ENCODE measurements at places on chromosomes 3 and 15. TPM values are rescaled to one million over a fixed set of nuclear protein-coding genes. Genes with fewer than 3 reads are reported as not detected.
A peak's percentile ranks its signal among the peaks of the same experiment; 100 is the strongest.

CHRFAM7A gene
- not detected for polyA plus RNA-seq

SPATA16 gene
- polyA plus RNA-seq = not detected

SCG5 gene
- polyA plus RNA-seq = 0.76 TPM

- no peaks in the 10 kb centered on the region for H3K27me3 ChIP-seq
- H3K4me3 ChIP-seq = no peak overlapping the region
- H3K36me3 ChIP-seq = no peaks in the 10 kb centered on the region
- DNase-seq = no peak
- H3K4me1 ChIP-seq = no peaks in the 10 kb centered on the region
- no peak overlapping the region for H3K27ac ChIP-seq
Observed at GRCh38 chr3:118199044-118199443, 835.6 kb downstream of the IGSF11 start.

DNA sequence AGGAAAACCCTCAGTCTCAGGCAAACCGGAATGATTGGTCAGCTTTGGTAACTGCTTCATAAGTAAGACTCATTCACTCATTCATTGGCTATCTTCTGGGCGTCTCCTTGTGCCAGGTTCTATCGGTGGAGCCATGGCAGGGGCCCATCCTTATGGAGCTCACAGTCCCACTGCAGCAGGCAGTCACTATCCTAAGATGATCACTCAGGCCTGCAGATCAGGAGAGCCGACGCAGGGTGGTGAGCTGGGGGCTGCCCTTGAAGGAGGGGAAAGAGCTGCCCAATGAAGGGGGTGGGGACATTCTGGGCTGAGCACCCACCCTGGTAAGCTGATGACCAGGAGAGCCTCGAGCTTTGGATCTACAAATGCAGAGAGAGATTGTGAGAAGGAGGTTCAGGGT is 20.5 kb upstream of the FGD5 start:
- no peak overlapping the region for H3K27ac ChIP-seq
- H3K4me1 ChIP-seq = no peaks in the 10 kb centered on the region
- H3K4me3 ChIP-seq = no peak overlapping the region
- H3K36me3 ChIP-seq = no peaks in the 10 kb centered on the region

GRCh38 chr3:31561891-31562290 is 29.2 kb downstream of the STT3B start:
- no peak for DNase-seq
- H3K27me3 ChIP-seq = no peaks in the 10 kb centered on the region
- H3K27ac ChIP-seq = no peak overlapping the region
- peaks cover 82% of the 10 kb centered on the region for H3K4me1 ChIP-seq
- no peaks in the 10 kb centered on the region for H3K36me3 ChIP-seq

- no peaks in the 10 kb centered on the region for H3K36me3 ChIP-seq
- H3K4me1 ChIP-seq = peaks cover 4% of the 10 kb centered on the region
- H3K27me3 ChIP-seq = no peaks in the 10 kb centered on the region
- no peak overlapping the region for H3K4me3 ChIP-seq
Observed at GRCh38 chr15:57307527-57308169, 68.7 kb upstream of the CGNL1 start.

- peaks cover 4% of the 10 kb centered on the region for H3K36me3 ChIP-seq
- no peaks in the 10 kb centered on the region for H3K27me3 ChIP-seq
- H3K27ac ChIP-seq = no peak overlapping the region
- DNase-seq = no peak
- H3K4me3 ChIP-seq = no peak overlapping the region
- H3K4me1 ChIP-seq = no peaks in the 10 kb centered on the region
Observed at GRCh38 chr3:130933801-130934345, 40.0 kb downstream of the ATP2C1 start.

GRCh38 chr3:99842826-99843589 is 25.3 kb downstream of the CMSS1 start:
- no peak overlapping the region for H3K4me3 ChIP-seq
- H3K4me1 ChIP-seq = no peaks in the 10 kb centered on the region
- no peaks in the 10 kb centered on the region for H3K27me3 ChIP-seq
- H3K27ac ChIP-seq = no peak overlapping the region
- no peak for DNase-seq

DNA sequence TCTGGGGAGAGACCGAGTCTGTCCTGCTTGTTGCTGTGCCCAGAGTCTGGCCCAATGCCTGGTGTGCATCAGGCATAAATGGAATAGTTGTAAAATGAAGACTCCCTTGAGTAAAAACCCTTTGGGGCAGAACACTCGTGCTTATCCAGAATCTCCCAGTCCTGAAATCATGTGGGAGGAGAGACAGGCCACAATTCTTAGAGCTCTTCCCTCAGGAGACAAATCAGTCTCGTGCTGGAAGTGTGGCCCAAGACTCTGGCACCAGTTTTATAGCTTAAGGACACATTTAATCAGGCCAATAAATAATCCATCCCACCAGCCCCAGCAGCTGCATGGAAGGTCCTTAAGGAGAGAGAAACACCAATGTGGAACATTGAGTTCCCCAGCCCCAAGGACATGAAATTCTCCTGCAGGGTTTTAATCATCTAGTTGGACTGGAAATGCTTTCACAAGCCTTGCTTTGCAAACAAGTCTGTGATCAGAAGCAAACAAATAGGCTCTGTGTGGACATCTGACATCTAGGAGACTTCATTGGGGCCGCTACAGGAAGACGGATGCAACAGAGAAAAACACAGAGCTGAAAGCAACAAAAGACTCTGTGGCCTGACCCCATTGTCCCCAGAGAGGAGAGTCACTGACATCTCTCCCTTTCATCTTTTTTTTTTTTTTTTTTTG is 70.4 kb downstream of the LSM3 start:
- no peak overlapping the region for H3K27ac ChIP-seq
- H3K27me3 ChIP-seq = no peaks in the 10 kb centered on the region
- no peak overlapping the region for H3K4me3 ChIP-seq
- no peaks in the 10 kb centered on the region for H3K4me1 ChIP-seq
- H3K36me3 ChIP-seq = no peaks in the 10 kb centered on the region

- no peak for DNase-seq
- H3K4me3 ChIP-seq = peak overlapping the region; percentile 11
- H3K4me1 ChIP-seq = peaks cover 8% of the 10 kb centered on the region
- H3K36me3 ChIP-seq = no peaks in the 10 kb centered on the region
- H3K27me3 ChIP-seq = no peaks in the 10 kb centered on the region
Observed at GRCh38 chr15:45704329-45705249, 69.8 kb downstream of the SQOR start.

GRCh38 chr15:71115567-71116351 is 488 bp downstream of the THSD4 start:
- H3K4me3 ChIP-seq = no peak overlapping the region
- no peak overlapping the region for H3K27ac ChIP-seq
- H3K4me1 ChIP-seq = peaks cover 8% of the 10 kb centered on the region
- H3K36me3 ChIP-seq = no peaks in the 10 kb centered on the region
- no peak for DNase-seq

GRCh38 chr3:99699841-99700240 is 61.4 kb downstream of the COL8A1 start:
- no peaks in the 10 kb centered on the region for H3K27me3 ChIP-seq
- H3K36me3 ChIP-seq = no peaks in the 10 kb centered on the region
- H3K27ac ChIP-seq = no peak overlapping the region
- H3K4me3 ChIP-seq = no peak overlapping the region
- no peaks in the 10 kb centered on the region for H3K4me1 ChIP-seq
- peak; percentile 35 for DNase-seq

GRCh38 chr3:194983620-194984019 is 287.3 kb downstream of the XXYLT1 start:
- H3K4me1 ChIP-seq = no peaks in the 10 kb centered on the region
- no peaks in the 10 kb centered on the region for H3K36me3 ChIP-seq
- no peaks in the 10 kb centered on the region for H3K27me3 ChIP-seq
- no peak overlapping the region for H3K27ac ChIP-seq
- no peak overlapping the region for H3K4me3 ChIP-seq

DNA sequence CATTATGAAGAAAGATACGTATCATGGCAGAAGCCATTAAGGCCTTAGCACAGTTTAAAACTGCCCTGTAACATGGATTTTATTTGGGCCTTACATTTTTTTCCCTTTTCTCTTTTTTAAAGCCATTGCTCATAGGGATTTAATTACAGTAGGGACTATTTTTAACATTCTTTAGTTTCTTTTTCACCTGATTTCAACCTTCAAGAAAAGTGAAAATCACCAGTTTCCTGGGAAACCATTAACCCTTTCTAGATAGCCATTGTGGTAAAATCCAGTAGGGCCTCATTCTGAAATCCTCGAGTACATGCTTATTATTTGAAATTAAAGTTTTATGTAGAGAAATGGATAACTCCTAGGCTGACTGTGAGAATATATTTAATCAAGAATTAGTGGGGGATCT is 3.1 kb downstream of the SPRED1 start:
- H3K4me3 ChIP-seq = no peak overlapping the region
- H3K4me1 ChIP-seq = peaks cover 27% of the 10 kb centered on the region
- H3K27ac ChIP-seq = no peak overlapping the region
- H3K27me3 ChIP-seq = no peaks in the 10 kb centered on the region
- no peaks in the 10 kb centered on the region for H3K36me3 ChIP-seq

DNA sequence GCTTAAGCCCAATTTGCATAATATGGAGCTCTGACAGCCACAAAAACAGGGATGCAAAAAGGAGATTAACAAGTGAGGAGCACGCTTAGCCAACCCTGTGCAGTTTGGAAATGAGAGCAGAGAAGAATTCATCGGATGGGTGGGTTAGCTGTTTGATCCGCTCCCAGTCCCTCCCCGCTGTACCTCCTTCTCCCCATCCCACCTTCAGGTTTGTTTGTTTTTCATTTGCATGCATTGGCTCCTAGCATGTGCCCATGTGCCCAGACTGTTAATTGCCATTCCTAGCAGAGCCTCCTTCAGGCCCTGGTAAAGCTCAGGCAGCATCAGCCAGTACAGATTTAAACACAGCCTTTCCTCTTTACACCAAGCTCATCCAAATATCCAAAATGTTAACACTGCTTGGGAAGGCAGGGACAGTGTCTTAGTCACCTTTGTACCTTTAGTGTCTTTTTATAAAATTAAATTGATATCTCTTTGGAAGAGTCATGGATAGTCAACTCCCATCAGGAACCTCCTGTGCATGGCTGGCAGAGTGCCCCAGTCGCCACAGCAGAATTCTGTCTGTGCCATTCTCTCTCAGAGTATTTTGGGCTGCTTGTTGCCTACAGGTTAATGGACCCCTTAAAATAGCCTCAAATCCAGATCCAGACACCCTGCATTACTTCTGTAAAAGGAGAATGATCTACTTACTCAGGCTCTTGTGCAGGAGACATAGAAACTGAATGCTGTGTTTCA is 244.2 kb downstream of the LSAMP start:
- H3K36me3 ChIP-seq = no peaks in the 10 kb centered on the region
- no peak overlapping the region for H3K4me3 ChIP-seq
- no peaks in the 10 kb centered on the region for H3K27me3 ChIP-seq
- no peaks in the 10 kb centered on the region for H3K4me1 ChIP-seq
- H3K27ac ChIP-seq = no peak overlapping the region

DNA sequence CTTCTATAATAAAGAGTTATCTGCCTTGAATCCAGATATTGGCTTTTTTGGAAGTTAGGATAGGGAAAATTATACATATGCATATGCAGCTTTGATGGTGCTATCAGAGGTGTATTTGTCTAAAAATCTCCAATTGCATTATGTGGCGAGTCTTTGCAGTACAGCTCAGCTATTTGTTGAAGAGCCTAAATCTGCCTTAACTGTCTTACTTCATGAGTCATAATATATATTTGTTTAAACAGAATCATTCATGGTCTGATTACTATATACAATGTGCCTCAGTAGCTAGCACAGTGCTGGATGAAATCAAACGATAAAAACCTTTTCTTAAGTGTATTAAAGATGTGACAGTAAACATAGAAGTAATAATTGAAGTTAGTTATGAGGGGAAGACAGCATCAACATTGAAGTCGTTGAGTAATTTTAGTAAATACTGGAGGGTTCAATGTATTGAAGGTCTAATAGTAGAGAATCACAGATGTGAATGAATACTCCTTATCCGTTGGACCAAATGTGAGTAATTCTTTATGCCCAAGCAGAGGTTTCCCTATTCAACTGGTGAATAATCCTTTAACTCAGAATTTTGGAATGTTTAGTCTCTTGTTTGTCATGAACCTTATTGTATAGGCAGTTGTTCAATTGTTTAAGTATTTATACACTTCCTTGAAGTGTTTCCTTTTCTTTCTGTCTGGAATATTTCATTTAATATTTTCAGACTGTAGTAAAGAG is 74.8 kb upstream of the NAALADL2 start:
- H3K4me3 ChIP-seq = no peak overlapping the region
- H3K4me1 ChIP-seq = no peaks in the 10 kb centered on the region
- DNase-seq = no peak
- H3K27ac ChIP-seq = no peak overlapping the region

DNA sequence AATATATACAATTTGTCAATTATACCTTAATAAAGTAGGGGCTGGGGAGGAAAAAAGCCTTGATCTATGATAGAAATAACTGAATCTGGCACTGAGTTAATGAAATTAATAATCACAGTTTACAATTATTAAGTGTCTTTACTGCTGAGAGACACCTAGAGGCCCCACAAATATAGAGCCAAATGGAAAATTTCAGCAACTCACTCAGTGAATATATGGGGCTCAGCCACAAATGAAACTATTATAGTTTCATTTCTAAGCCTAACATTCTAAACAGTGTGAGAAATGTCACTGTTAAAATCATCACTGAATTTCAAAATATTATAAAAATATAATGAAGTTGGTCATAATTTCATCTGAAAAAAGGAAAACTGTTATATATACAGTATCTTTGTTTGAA is 40.3 kb downstream of the GNB4 start:
- H3K4me1 ChIP-seq = no peaks in the 10 kb centered on the region
- no peak for DNase-seq
- H3K36me3 ChIP-seq = no peaks in the 10 kb centered on the region
- no peak overlapping the region for H3K27ac ChIP-seq

DNA sequence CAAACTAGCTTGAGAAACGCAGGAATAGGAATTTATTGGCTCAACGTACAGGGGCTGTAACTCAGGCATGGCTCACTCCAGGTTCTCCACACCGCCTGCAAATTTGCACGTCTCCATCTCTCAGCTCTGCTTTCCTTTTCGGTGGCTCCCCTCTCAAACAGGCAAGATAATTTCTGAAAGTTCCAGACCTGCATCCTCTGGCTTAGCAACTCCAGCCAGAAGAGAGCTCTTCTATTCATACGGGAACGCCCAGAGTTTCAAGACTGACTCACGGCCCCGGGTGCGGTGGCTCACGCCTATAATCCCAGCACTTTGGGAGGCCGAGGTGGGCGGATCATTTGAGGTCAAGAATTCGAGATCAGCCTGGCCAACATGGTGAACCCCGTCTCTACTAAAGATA is 139.7 kb upstream of the BNIP2 start:
- H3K36me3 ChIP-seq = no peaks in the 10 kb centered on the region
- H3K4me3 ChIP-seq = no peak overlapping the region
- H3K4me1 ChIP-seq = no peaks in the 10 kb centered on the region
- H3K27ac ChIP-seq = no peak overlapping the region
- DNase-seq = no peak

GRCh38 chr3:36832406-36832805 is 68.1 kb upstream of the DCLK3 start:
- no peak for DNase-seq
- H3K27me3 ChIP-seq = no peaks in the 10 kb centered on the region
- H3K4me3 ChIP-seq = no peak overlapping the region
- no peak overlapping the region for H3K27ac ChIP-seq

All from CD4-positive, alpha-beta memory T cell (primary cell).